T-helper 22 cell (primary cell): ENCODE measurements at places on chromosomes 12 and 14.

DNA sequence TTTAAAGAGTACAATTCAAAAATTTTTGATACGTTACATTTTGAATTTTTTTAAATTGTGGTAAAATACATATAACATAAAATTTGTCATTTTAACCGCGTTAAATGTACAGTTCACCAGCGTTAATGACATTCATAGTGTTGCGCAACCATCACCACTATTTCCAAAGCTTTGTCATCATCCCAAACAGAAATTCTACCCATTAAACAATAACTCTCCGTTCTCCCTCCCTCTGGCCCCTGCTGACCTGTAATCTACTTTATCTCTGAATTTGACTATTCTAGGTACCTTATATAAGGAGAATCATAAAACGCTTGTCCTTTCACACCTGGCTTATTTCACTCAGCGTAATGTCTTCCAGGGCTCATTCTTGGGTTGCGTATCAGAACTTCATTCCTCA lies 69.1 kb upstream of the DYNC1H1 start:
- no peak for DNase-seq

GRCh38 chr12:125907351-125907750 lies 842.1 kb downstream of the AACS start:
- DNase-seq, result no peak

DNA sequence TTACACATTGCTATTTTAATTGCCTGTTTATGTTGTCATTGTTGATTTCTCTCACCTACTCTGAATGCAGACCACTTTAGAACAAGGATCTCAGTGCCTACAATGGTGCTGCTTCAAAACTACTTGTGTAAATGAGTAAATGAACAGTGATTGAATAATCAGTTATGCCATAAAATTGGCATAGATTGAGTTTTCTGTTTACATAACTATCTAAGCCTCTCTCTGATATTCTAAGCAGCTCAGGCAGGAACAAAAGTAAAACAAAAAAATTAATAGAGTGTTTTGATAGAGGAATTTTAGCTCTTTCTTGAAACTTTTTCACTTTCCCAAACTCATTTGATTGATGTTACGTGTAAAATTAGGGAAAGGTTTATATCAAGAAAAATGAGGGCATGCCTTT lies 232.3 kb upstream of the KITLG start:
- no peak for DNase-seq

- no peak for DNase-seq
Observed at GRCh38 chr12:90268574-90268973, 559.9 kb upstream of the ATP2B1 start.

- DNase-seq, result no peak
Observed at GRCh38 chr12:8950702-8951478, 1.4 kb upstream of the M6PR start.

GRCh38 chr14:34362641-34363251 lies 99.3 kb downstream of the SPTSSA start:
- no peak for DNase-seq

DNA sequence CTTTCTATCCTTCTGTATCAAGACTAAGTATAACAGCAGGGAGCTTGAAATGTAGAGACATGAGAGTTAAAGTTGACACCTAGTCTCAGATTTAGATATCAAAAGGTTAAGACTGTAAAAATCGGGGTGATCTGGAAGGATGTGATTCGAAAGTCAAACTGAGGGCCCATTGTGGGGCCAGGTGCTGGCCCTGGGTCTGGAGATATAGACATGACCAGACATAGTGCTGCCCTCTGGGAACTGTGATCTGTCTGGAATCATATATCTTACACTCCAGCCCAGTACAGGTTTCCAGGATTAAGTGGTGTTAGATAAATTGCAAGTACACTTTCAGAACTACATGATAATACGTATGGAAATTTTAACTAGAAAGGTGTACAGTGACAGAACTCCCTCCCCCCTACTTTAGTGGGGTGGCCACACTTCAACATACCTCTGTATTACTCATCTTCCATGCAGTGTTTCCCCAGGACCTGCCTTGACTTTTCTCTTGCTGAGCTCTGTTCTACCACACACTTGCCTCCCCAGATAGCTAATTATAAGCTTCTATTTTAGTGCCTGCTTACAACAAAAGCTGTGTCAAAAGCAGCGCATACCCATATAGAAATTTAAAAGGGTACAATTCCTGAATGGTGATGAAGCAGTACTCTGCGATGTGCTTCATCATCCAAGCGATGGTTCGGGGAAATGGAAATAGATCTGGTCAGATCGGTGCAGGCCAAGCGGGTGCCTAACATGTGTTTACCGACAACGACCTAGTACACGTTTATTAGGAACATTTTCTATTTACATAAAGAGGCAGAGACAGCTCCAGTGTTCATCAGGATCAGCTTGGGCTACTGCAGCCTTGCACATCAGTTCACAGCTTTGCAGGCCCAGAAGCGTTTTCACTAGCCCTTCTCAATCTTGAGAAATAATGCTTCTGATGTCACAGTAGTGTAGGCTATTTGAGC lies 68.7 kb downstream of the ARF6 start:
- DNase-seq, result no peak

GRCh38 chr12:130576371-130576816 lies 139.7 kb downstream of the RIMBP2 start:
- no peak for DNase-seq

DNA sequence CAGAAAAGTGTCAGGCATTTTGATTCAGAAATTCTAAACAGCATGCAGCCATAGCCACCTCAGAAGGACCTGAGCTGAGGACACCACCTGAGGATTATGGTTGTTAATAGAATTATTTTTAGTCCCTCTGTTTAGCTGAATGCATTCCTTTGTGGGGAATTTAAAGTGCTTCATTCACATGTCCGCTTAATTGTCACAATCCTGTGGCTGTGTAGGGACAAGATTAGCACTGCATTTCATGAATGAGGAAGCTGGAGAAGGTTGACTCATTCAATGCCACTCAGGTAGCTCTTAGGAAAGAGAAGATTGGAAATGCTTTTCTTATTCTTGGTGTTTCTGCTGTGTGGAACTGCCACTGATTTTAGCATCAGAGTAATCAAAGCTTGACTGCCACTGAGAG lies 42.0 kb upstream of the KRR1 start:
- no peak for DNase-seq

GRCh38 chr12:91355150-91356006 lies 172.8 kb upstream of the DCN start:
- DNase-seq, result no peak

DNA sequence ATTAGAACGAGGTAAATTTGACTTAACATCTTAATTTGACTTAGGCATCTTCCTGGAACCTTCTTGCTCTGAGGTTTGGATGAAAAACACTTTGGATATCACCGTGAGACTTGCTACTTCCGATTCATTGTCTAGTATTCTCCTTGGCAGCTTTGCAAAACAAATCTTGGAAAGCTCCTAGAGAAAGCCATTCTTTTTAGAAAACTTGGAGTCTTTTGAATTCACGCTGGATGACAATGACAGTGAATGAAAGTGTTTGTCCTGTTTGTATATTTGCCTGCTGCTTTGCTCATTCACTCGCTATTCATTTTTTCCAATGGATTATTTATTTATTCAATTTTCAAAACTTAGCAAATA lies 222.1 kb upstream of the HMGA2 start:
- DNase-seq, result no peak

DNA sequence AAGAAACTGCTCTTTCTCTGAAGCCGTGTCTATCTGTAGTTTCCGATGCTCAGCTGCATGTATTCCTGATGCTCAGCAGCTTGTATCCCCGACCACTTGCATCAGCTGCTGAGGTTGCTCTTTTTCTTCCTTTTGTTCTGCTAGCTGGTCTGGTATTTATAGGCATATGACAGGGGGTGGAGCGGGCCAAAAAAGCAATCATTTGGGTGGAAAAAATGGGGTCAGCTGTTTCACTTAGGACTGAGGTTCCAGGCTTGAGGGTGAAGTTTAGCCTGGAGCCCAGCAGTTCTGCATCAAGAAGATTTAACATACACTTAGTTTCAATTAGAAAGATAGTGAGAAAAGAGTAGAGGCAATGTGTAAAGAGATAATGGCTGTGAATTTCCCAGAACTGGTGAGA lies 23.6 kb upstream of the AMN1 start:
- DNase-seq, result no peak
